ENCODE measurements at places on chromosomes 2 and 18.

DNA sequence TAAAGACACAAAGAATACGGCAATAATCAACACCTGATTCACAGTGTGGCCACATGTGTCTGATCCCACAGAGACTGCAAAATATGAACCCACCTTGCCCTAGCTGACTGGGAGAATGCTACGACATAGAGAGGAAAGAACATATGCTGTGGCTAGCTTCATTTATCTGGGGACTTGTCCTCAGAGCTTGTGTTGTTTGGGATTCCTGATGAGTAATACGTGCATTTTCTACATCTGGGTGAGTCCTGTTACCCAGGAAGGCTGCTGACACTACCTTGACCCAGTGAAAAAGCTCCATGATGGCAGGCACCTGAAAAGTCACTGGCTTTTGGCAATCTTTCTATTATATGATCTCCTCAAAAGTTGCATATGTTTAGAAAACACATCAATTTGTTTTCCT lies 427.7 kb upstream of the LYPD1 start:
- DNase-seq = no peak

DNA sequence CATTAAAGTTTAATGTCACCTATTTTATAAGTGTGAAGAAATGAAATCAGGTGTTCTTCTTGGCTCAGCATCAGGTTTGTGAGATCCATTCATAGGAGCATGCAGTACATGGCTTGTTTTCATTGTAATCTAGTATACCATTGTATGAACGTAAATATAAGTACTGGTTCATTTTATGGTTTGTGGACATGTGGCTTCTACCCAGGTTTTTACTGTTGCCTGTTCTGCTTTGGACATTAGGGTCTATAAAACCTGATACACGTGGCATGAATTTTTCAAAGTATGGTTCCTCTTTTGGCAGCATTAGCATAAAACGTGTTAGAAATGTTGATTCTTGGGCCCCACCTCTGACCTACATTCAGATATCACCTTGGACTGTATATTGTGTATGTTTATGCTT lies 175.5 kb downstream of the PRPF40A start:
- no peak for DNase-seq

- no peak for DNase-seq
Measured at GRCh38 chr2:138182937-138183312, 218.7 kb downstream of the HNMT start.

GRCh38 chr2:97747716-97748115 lies 34.3 kb downstream of the ZAP70 start:
- no peak for DNase-seq

- no peak for DNase-seq
Measured at GRCh38 chr2:85741211-85741832, 12.5 kb upstream of the ATOH8 start.

DNA sequence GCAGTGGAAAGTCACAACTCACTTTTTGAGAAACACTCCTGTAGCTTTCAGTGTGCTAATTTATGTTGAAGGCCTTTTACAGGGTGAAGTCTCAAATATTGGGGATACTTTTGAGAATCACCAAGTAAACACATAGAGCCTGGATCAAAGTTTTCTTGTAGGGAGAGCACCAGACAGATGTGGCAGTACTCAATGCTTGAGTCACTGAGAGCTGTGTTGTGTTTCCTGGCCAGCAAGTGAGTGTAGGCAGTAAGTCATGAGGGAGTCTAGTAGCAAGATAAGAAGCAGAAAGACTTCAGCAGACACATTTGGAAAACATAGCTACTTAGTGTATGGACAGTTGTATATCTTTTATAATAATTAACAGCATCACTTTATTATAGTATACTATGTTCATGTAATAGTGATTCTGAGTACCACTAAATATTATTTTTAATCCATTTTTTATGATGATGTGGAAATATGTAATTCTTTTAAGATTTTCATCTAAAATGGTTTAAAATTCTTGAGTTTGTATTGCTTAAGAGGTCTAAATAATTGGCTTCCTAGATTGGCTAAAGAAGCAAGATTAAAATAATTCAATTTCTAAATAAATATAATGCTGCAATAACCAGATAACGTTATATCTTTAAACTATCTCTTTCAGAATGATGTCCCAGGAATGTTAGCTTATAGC lies 12.8 kb downstream of the PSMD1 start:
- no peak for DNase-seq

DNA sequence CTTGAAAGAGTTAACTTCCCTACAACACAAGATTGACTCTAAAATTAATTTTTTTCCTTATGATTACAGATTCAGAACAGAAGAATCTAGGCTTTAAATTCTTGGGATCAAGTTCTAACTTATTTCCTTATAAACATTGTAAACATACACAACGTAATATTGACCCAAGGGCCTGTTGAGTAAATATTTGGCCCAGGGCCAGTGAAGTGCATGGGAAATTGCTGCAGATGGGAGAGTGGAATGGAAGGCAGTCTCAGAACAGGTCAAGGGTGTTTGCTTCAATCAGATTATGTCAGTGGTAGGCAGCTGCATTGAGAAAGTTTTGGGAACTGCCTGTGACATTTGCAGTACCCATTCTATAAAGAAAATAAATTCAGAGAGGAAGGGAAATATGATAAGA lies 137.6 kb downstream of the MYO1B start:
- no peak for DNase-seq

DNA sequence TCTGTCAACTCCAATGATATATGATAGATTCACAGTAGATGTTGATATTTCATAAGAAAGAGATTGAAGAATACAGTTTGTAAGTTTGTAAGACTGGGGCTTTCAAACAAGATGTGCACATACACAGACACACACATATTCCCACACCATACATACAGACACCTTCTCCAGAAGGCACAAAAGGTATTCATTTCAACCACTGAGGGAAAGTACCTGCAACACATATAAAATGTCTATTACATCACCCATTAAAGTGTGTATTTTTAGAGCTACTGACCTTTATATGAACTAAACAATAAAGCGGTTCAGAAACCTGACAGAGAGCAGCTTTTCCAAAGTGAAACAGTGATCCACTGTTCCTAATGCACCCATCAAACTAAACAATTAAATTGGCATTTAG lies 53.3 kb downstream of the CCDC148 start:
- no peak for DNase-seq

GRCh38 chr2:23429036-23429435 lies 44.1 kb downstream of the KLHL29 start:
- no peak for DNase-seq

DNA sequence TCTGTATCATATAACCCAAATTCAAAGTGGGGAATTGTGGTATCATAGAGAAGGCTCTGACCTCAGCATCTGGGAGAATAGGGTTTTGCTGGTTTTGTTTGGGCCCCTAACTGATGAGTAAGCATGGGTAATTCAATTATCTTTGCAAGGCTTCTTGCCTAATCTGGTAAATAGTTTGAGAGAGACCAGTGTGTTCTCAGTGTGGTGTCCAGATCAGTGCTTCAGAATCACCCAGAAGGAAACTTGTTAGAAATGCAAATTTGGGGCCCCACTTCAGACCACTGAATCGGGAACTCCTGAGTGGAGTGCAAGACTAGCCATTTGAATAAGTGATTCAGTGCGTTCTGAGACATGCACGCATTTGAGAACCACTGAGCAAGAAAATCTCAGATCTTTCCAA lies 282.7 kb downstream of the EPHA4 start:
- DNase-seq = no peak

DNA sequence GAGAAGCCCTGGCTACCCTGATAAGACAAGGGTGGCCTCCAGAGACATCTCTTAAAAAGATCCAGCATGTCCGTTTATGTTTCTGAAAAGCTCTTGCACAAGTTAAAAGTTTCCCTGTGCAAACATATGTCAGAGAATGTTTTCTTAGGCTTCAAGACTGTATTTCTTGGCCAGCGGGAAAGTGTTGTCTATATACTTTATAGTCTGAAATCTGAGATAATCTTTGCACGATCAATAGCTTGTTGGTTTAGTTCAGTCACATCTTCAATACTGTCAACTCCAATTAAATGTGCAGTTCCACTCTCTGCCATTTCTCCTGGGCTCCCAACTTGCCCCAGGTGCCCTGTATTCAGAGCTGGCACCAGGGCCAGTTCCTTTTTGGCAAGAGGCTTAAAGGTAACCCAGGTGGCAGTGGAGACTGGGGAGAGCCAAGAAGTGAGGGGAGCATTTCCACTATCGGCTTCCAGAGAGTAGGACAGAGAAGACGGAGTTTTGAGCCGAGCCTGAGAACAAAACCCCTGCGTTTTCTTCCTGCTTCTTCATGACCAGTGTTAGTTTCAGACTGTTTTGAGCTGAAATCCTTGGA lies 64.4 kb downstream of the ACOXL start:
- no peak for DNase-seq

DNA sequence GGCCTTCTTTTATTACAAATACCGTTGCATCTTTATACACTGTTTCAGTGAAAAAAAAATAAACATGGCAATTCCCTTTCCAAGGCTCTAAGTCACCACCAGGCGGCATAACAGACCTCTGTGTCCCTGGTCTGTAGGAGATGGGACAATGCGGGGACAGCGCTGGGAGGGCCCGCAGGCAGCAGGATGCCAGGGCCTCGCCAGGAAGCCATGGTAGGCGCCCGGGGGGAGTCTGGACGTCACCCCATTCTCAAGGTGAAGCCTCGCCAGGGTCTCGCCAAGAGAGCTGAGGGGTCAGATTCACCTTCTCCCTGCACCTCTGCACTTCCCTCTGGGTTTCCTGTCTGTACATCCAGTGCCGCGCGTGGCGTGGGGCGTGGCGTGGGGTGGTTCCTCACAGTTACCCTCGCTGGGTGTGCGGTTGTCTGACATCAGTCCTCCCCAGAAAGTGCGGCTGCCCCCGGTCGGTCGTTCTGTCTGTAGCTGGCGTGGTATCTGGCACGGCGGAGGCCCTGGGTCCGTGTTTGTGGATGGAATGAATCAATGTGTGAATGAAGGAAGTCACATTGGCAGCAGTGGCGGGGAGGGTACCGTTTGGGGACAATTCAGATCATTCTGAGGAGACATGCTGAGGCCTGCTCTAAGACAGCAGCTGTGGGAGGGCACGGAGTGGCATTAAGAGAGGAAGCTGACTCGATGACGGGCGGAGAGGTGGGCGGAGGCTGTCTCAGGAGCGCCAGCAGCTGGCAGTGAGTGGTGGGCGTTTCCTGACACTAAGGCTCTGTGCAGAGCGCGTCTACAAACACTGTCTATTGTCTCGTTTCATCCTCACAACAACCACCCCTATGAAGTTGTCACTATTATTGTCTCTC lies 46.0 kb downstream of the LRRFIP1 start:
- peak; percentile 79 for DNase-seq

DNA sequence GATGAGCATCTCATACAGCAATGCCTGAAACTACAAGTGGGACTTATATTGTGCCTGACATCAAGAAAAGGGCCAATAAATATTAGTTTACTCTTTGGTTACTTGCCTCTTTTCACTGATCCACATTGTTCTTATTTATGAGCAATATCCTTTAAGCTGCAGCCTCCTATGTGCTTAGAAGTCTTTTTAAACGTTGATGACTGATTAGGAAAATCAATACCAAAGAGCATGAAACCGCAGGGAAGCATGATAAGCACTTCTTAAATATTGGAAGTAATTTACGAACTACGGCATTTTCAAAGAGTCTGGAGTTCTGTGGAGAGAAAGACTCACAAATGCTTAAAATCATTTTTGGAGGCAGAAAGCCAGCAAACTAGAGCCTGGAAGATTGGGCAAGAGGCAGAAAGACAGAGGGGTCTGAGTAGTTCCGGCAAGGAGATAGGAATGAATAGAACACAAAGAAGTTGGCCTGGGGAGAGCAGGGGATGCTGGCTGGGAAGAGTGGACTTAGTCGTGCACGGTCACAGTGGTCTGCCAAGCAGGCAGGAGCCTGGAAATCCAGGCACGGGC lies 122.6 kb upstream of the NOSTRIN start:
- DNase-seq = no peak

DNA sequence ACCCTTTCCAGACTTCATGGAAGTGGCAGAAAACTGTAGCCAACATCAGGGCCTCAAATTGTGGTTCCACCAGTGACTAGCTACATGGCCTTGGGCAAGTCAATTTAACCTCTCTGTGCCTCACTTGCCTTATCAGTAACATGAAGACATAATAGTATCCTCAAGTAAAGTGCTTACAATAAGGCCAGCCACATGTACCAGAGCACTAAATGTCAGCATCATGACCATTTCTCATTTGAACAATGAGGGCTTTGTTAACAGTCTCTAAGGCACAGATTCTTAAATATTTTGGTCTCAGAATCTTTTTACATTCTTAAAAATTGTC lies 5.8 kb upstream of the KCMF1 start:
- DNase-seq = no peak

DNA sequence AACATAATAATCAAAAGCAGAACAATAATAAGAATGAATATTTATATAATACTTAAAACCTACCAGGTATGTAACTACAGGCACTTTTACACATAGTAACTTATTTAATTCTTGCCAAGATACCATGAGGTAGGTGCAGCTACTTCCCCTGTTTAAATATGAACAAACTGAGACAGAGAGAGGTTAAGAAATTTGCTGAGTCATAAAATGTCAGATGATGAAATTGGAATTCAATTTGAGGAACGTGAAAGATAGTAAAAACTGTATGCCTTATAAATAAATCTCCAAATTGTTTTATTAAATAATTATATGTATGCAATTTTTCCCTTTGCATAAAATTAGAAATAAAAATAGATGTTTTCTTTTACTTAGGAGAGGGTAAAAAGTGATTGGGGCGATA lies 1103.3 kb upstream of the NRXN1 start:
- DNase-seq = no peak

Measured in activated T-cell treated with anti-CD3 and anti-CD28 coated beads for 48 hours (primary cell).